ENCODE measurements at places on chromosomes 1 and 21. TPM values are rescaled to one million over a fixed set of nuclear protein-coding genes. Genes with fewer than 3 reads are reported as not detected.

DNA sequence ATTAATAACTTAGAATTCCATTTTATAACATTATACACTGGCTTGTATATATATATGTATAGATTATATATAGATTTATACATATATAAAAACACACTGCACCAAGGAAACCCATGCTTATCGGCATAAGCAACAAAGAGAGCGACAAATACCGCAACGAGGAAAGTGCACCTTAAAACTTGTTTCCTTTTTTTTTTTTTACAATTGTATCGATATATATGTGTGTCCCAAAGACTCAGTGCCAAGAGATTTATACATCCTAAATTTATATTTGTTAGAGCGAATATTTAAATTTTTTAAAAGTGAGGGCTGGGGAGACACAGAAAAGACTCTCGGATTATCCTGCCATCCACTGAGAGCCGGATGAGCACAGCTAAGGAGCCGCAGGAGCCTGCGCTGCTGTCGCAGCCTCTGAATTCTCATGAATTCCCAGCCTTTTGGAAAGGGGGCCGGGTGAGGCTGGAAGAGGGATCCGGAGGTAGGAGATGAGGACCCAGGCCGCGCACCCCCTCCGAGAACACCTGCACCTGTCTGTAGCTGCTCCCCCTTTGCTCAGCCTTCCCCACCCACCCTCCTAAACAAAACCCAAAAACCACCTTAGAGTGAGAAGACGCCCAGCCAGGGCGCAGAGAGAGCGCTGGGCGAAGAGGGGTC is 5.2 kb downstream of the DMRTA2 start:
- peaks cover 8% of the 10 kb centered on the region for H3K36me3 ChIP-seq
- H3K4me1 ChIP-seq = peaks cover 25% of the 10 kb centered on the region
- peaks cover 85% of the 10 kb centered on the region for H3K27me3 ChIP-seq
- no peak overlapping the region for H3K4me3 ChIP-seq

DNA sequence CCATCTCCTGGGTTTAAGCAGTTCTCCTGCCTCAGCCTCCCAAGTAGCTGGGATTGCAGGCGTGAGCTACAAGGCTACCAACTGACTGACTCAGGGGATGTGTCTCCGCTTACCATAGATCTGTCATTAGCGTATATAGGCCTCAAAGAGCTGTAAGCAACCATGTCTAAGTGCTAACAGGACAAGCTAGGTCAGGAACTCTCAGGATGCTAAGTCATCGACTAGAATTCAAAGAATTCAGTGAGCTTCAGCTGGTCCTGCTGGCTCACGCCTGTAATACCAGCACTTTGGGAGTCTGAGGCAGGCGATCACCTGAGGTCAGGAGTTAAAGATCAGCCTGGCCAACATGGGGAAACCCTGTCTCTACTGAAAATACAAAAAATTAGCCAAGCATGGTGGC is 29.5 kb downstream of the CAPN2 start:
- no peak for DNase-seq
- no peaks in the 10 kb centered on the region for H3K27me3 ChIP-seq
- no peak overlapping the region for H3K27ac ChIP-seq
- H3K4me1 ChIP-seq = peaks cover 5% of the 10 kb centered on the region

DNA sequence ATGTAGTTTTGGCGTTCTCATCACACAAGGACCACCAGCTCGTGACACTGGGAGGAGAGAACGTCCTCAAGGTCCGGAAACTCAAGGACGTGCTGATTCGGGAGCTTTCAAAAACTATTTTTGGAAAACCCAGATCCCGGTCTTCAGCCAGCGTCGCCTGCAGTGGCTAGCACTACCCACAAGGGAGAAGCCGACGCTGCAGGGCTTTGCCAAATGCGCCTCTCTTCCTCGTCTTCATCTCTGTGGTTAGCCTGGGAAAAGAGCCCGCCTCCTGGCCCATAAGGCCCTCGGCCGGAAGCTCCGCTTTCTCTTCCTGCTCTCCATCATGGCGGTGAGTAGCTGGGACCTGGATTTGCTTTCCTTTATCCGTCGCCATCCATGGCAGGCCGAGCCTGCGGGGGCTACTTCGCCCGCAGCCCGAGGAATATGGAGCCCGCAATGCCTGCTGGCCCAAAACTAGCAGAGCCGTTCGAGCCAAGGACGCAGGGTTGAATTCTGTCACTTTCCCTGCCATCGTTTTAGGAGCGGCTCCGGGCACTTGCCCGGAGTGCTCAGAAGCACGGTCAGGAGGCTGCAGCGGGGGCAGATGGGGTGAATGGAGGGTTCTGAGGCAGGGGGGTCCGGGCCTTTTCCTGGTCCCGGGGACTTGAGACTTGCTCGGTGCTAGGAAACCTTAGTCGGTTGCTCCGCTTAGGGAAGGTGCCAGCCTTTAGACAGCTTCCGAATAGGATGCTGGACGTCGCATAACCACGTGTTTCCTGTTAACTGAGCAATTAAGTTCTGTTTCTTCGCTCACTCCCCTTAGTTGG is at the start of gene RPL11:
Gene RPL11 (plus strand): TSS at position 308 of the 809 bp plus-strand sequence. CDS start 18 bp downstream, at position 326.
- peak within 1 kb of the TSS; percentile 98 for H3K4me3 ChIP-seq
- H3K36me3 ChIP-seq = peaks cover 46% of the 10 kb centered on the region
- DNase-seq = peak; percentile 92
- H3K27ac ChIP-seq = peak within 1 kb of the TSS; percentile 92
- peaks cover 47% of the 10 kb centered on the region for H3K4me1 ChIP-seq

DNA sequence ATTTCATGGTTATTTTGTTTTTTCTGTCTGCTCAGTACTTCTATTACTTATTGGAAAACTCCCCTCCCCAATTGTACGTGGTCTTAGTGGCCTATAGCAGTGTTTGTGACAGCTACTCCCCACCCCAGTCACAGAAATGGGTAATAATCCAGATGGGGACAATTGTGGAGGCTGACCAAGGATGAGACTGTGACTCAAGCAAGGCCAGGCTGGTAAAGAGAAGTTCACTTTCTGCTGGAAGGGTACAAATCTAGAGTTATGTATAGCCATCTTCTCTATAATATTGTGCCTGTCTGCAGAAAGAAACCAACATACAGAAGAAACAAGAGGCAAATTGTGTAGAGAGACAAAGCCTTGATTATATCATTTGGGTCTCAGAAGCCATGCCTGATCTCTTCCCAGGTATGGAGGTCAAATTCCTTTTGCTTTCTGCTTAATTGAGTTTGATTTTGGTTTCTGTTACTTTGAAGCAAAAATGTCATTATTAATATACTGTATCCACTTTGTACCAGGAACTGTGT is 270.4 kb downstream of the HLX start:
- H3K27ac ChIP-seq = no peak overlapping the region
- H3K4me3 ChIP-seq = no peak overlapping the region
- H3K36me3 ChIP-seq = no peaks in the 10 kb centered on the region
- no peaks in the 10 kb centered on the region for H3K4me1 ChIP-seq
- no peaks in the 10 kb centered on the region for H3K27me3 ChIP-seq
- DNase-seq = no peak

GRCh38 chr1:41803656-41804055 is 115.1 kb downstream of the HIVEP3 start:
- H3K36me3 ChIP-seq = peaks cover 11% of the 10 kb centered on the region
- no peaks in the 10 kb centered on the region for H3K27me3 ChIP-seq
- peak overlapping the region; percentile 34 for H3K4me3 ChIP-seq
- H3K27ac ChIP-seq = peak overlapping the region; percentile 86

- no peaks in the 10 kb centered on the region for H3K36me3 ChIP-seq
- DNase-seq = peak; percentile 21
- peaks cover 4% of the 10 kb centered on the region for H3K27me3 ChIP-seq
- no peaks in the 10 kb centered on the region for H3K4me1 ChIP-seq
- H3K4me3 ChIP-seq = no peak overlapping the region
Observed at GRCh38 chr1:31442648-31442994, 29.6 kb downstream of the SERINC2 start.

DNA sequence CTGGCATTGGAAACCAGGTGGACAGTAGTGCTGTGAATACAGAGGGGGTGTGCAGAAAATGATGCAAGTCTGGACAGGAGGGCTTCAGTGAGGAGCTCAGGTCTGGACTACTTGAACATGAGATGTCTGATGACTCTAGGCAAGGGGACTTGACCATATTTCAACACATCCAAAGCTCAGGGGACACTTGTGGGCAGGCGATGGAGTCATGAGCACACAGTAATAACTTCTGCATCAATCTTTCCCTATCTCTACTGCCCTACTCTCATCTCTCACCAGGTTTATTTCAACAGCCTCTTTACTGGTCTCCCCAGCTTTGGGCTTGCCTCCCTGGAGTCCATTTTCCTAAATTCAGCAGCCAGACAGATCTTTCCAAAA is 21.9 kb downstream of the FMO2 start:
- no peak overlapping the region for H3K4me3 ChIP-seq
- H3K4me1 ChIP-seq = no peaks in the 10 kb centered on the region
- DNase-seq = no peak
- H3K27me3 ChIP-seq = peaks cover 28% of the 10 kb centered on the region
- H3K27ac ChIP-seq = no peak overlapping the region

DNA sequence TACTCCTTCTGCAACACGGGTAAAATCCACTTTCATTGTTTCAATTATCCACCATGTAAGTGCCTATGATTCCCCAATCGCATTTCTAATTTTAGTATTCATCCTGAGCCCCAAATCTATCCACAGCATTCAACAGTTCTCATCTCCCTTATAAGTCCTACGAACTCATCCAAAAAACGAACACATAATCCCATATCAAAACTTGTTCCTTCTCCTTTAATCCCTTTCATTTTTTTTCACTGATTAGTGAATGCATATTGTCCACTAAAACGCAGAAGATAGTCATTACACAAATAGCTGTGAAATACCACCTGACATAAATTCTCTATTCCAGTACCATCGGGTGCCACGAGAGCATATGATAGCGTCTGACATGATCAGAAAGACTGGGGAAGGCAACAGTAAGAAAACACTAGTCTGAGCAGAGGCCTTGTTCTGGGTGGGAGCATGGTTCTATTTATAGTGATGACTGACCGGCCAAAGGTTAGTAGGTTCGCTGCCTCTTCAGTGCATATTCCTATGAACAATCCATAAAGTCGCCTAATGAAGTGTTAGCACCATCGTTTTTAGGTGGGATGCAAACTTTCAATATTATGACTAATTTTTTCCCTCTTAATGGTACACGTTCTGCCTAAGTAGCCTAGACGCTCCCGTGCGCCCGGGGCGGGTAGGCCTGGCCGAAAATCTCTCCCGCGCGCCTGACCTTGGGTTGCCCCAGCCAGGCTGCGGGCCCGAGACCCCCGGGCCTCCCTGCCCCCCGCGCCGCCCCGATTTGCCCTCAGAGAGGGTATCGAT is 648 bp downstream of the ATP5PF start:
- peaks cover 5% of the 10 kb centered on the region for H3K36me3 ChIP-seq
- peaks cover 37% of the 10 kb centered on the region for H3K4me1 ChIP-seq
- peak overlapping the region; percentile 95 for H3K4me3 ChIP-seq

DNA sequence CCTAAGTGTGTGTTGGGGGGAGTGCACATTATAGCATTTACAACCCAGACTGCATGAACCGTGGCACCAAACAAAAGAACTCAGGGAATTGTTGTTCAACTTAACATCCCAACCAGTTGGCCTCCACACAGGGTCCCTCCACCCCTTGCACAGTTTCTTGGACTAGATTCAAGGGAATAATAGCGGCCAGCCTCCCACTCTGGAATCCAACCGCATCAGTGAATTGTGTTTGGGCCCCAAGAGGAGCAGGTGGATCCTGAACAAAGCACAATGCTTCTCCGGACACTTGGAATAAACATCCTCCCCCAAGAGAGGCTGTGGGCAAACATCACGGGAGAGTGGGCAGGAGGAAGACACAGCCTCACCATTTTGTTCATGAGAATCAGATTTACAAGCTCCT is 18.2 kb downstream of the CD34 start:
- H3K4me1 ChIP-seq = no peaks in the 10 kb centered on the region
- peaks cover 8% of the 10 kb centered on the region for H3K27me3 ChIP-seq
- H3K27ac ChIP-seq = no peak overlapping the region

GRCh38 chr1:27331922-27332321 is 9.9 kb upstream of the SYTL1 start:
- no peak overlapping the region for H3K4me3 ChIP-seq
- peaks cover 23% of the 10 kb centered on the region for H3K4me1 ChIP-seq
- H3K27me3 ChIP-seq = no peaks in the 10 kb centered on the region

GRCh38 chr1:200228081-200228480 is 181.8 kb downstream of the ZNF281 start:
- no peak for DNase-seq
- H3K36me3 ChIP-seq = no peaks in the 10 kb centered on the region
- H3K27me3 ChIP-seq = peaks cover 55% of the 10 kb centered on the region

- H3K4me3 ChIP-seq = no peak overlapping the region
- no peaks in the 10 kb centered on the region for H3K36me3 ChIP-seq
- H3K27me3 ChIP-seq = peaks cover 62% of the 10 kb centered on the region
- H3K4me1 ChIP-seq = no peaks in the 10 kb centered on the region
- no peak for DNase-seq
Observed at GRCh38 chr1:214184992-214185391, 96.0 kb upstream of the SMYD2 start.

- no peaks in the 10 kb centered on the region for H3K27me3 ChIP-seq
- H3K4me3 ChIP-seq = no peak overlapping the region
- no peaks in the 10 kb centered on the region for H3K36me3 ChIP-seq
- H3K4me1 ChIP-seq = peaks cover 2% of the 10 kb centered on the region
Observed at GRCh38 chr1:61289232-61290098, 207.1 kb downstream of the NFIA start.

DNA sequence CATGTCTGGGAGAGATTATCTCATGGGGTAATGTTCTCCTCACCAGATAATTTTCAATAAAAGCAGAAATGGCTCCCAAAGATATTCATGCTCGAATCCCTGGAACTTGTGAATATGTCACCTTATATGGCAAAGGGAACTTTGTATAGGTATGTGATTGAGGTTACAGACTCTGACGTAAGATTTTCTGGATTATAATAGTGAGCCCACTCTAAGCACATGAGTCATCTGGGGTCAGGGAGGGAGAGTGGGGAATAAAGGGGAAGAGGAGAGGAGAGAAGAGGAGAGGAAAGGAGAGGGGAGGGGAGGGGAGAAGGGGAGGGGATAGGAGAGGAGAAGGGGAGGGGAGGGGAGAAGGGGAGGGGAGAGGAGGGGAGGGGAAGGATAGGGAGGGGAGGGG is 1193.9 kb downstream of the PLA2G4A start:
- DNase-seq = no peak
- H3K27me3 ChIP-seq = no peaks in the 10 kb centered on the region
- H3K36me3 ChIP-seq = no peaks in the 10 kb centered on the region
- H3K27ac ChIP-seq = no peak overlapping the region
- H3K4me1 ChIP-seq = no peaks in the 10 kb centered on the region

GRCh38 chr1:229209816-229210215 is 61.1 kb upstream of the RAB4A start:
- DNase-seq = no peak
- H3K27me3 ChIP-seq = peaks cover 15% of the 10 kb centered on the region
- no peak overlapping the region for H3K4me3 ChIP-seq

- H3K4me1 ChIP-seq = peaks cover 12% of the 10 kb centered on the region
- peak overlapping the region; percentile 56 for H3K27ac ChIP-seq
- DNase-seq = peak; percentile 77
- H3K4me3 ChIP-seq = peak overlapping the region; percentile 39
- peaks cover 5% of the 10 kb centered on the region for H3K27me3 ChIP-seq
Observed at GRCh38 chr1:39657923-39658485, 13.9 kb downstream of the NT5C1A start.

Gene F13B
- not detected for total RNA-seq

Gene TMEM240
- 0.38 TPM for total RNA-seq

Gene LMO4
- total RNA-seq = 49.2 TPM

Gene PLK3
- 43.1 TPM for total RNA-seq

Gene GCSAML
- total RNA-seq = not detected

Gene HES3
- total RNA-seq = not detected

Gene HENMT1
- 36.0 TPM for total RNA-seq

Gene CD247
- total RNA-seq = 190 TPM

Gene OR10Z1
- total RNA-seq = not detected

Gene MSH4
- total RNA-seq = 0.38 TPM
